ENCODE measurements at places on chromosomes 4 and X.

DNA sequence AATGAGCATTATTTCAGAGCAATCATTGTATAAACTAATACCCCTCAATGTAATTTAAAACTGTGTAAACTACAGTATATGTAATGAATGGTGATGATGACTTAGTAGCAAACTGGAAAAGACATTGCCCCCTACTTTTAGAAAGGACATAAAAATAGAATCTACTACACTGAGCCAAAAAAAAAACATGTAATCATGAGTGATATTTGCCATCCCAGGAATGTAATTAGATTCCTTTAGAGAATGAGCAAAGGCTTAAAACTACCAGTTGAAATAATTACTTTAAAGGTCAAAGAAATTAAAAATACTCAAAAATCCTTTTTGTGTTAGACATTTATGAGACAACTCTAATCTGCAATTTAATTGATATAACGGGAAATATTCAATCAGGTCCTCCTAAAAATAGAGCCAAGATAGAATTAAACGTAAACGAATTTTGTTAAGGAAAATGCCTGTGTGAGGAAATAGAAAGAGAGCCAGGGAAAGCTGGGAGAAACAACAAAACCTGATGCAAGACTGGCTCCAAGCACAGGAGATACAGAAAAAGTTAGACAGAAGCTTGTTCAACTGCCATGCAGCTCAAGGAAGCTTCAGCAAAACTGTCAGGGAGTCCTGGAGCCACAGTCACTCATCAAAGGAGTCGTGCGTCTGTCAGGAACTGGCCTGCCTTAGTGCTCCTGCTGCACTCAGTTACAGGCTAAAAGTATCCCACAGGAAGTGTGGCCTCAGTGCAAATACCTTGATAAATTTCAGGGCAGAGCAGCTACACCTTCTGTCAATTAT, 655.7 kb upstream of the INTU start:
- no peak for DNase-seq

DNA sequence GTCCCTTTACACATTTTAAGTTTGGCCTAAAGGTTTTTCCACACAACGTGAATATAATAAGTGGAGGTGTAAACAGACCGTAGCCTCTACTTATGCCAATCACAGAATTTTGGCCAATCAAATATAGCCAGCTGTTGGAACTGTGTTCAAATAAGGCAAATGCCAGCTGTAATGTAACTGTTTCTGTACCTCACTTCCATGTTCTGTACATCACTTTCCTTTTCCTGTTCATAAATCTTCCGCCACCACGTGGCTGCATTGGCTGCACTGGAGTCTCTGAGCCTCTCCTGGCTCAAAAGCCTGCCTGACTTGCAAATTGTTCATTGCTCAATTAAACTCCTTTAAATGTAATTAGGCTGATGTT, 105.1 kb upstream of the SMIM31 start:
- DNase-seq = no peak

- no peak for DNase-seq
Observed at GRCh38 chrX:67612231-67612630, 68.4 kb downstream of the AR start.

DNA sequence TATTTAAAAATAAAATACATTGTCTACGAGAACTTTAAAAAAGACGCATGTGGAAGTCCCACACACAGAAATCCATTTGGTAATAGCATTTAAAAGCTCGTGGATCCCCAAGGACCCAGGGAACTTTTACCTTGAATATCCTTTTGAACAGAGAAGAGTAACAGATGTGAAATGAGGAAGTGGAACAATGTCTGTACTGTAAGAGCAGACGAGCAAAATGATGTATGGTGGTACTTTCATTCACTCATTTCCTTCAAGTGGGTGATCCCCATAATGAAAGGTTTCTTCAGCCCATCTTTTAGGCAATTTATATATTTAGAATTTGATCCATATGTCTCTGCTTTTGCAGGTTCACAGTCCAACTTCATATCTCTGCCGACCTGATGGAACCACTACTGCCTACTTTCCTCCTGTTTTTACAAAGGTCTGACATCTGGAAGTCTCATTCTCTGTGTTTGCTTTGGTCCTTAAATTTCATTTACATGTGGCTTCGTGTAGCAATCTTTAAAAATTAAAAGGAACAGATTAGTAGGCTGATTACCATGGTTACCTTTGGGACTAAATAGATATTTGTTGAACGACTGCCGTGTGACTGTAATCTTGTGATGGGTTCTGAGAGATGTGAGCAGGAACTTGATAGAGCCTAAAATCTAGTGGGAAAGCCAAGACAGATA, 188.4 kb downstream of the PALLD start:
- no peak for DNase-seq

- no peak for DNase-seq
Observed at GRCh38 chrX:54407266-54407665, 32.9 kb upstream of the TSR2 start.

GRCh38 chr4:100895556-100896197, 377.9 kb upstream of the EMCN start:
- DNase-seq = no peak
